Immature natural killer cell (primary cell): ENCODE measurements at places on chromosomes 11 and 22.

DNA sequence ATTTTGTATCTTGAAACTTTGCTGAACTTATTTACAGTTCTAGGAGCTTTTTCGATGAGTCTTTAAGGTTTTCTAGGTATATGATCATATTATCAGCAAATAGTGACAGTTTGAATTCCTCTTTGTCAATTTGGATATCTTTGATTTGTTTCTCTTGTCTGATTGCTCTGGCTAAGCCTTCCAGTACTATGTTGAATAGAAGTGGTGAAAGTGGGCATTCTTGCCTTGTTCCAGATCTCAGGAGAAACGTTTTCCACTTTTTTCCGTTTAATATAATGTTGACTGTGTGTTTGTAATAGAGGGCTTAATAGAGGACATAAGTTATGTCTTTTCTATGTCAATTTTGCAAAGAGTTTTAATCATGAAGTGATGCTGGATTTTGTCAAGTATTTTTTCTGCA, 124.3 kb downstream of the ZNF280B start:
- no peak overlapping the region for H3K4me3 ChIP-seq
- DNase-seq: no peak
- peaks cover 4% of the 10 kb centered on the region for H3K27me3 ChIP-seq
- H3K36me3 ChIP-seq: no peaks in the 10 kb centered on the region
- no peak overlapping the region for H3K27ac ChIP-seq

GRCh38 chr11:30581675-30582074, 4.5 kb downstream of the MPPED2 start:
- peaks cover 11% of the 10 kb centered on the region for H3K4me1 ChIP-seq
- H3K4me3 ChIP-seq: no peak overlapping the region
- H3K36me3 ChIP-seq: no peaks in the 10 kb centered on the region
- H3K27ac ChIP-seq: no peak overlapping the region

- H3K27me3 ChIP-seq: peaks cover 12% of the 10 kb centered on the region
- H3K4me1 ChIP-seq: peaks cover 3% of the 10 kb centered on the region
Measured at GRCh38 chr22:43338766-43339345, 4.3 kb downstream of the SCUBE1 start.

DNA sequence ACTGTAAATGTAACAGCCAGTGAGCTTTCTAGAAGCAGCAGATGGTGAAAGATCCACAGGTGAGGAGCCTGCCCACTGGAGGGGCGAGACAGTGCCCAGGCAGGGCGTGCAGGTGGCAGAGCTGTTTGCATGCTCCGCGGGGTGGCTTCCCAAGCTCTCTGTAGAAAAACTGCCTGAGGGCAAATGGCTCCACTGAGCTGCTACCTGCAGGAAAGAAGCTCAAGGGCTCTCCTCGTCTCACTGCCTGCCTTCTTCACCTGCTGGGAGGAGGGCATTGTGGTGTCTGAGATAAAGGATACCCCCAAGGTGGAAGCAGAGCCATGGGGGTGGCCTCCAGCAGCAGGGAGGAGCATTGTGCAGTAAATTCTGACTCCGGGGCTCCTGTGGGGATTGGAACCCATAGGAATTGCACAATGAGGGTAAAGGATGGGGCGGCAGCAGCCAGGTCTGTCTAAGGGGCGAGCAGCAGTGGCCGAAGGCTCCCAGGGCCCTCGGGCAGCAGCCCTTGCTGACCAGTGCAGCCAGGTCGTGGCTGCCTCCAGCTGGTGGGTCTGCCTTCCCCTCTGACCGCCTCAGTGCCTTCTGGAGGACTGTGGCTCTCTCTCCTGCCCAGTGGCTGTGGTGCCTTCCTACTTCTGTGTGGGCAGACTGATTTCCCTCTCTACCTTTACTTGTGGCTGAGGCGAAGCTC, 28.0 kb upstream of the CABP7 start:
- no peak overlapping the region for H3K27ac ChIP-seq
- H3K4me3 ChIP-seq: no peak overlapping the region
- DNase-seq: no peak
- H3K27me3 ChIP-seq: peaks cover 2% of the 10 kb centered on the region
- H3K4me1 ChIP-seq: no peaks in the 10 kb centered on the region

DNA sequence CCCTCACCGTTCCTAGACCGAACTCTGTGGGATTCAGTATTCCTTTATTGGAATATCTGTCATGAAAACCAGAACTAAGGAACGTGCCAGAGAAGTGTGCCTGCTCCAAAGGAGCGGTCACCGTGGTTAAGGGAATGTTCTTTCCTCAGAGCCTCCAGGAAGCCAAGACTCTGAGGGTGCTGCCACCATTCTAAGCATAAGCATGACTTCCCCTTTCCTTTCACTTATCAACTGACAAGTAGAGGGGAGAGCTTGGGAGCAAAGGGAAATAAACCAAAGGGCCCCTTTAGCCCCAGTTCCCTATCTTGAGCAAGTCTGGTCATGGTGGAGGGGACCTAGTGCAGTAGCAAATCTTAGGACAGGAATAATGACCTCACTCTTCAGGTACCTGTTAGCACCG, 26.8 kb downstream of the CTR9 start:
- no peaks in the 10 kb centered on the region for H3K27me3 ChIP-seq
- DNase-seq: no peak
- no peak overlapping the region for H3K27ac ChIP-seq
- no peak overlapping the region for H3K4me3 ChIP-seq

DNA sequence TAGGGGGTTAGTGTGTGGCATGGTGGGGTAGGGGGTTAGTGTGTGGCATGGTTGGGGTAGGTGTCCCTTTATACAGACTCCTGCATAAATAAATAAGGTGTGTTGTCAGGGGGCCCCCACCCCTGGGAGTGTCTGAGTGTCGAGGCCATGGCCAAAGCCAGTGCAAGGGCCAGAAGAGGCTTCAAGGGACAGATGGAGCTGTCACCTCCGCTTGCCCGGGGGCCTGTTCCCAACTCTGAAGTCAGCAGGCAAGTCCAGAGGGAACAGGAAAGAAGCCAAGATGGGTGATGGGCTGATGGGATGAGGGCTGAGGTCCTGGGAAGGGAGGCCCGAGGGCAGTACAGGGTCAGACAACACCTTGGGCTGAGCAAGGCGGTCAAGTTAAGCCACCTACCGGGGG, 997.8 kb downstream of the BRD1 start:
- peaks cover 15% of the 10 kb centered on the region for H3K4me1 ChIP-seq
- no peak overlapping the region for H3K4me3 ChIP-seq
- H3K27ac ChIP-seq: no peak overlapping the region
- peaks cover 4% of the 10 kb centered on the region for H3K27me3 ChIP-seq

- H3K36me3 ChIP-seq: no peaks in the 10 kb centered on the region
- peaks cover 2% of the 10 kb centered on the region for H3K27me3 ChIP-seq
- no peak overlapping the region for H3K4me3 ChIP-seq
- no peaks in the 10 kb centered on the region for H3K4me1 ChIP-seq
- no peak for DNase-seq
- no peak overlapping the region for H3K27ac ChIP-seq
Measured at GRCh38 chr22:30880847-30881246, 87.7 kb downstream of the MORC2 start.

DNA sequence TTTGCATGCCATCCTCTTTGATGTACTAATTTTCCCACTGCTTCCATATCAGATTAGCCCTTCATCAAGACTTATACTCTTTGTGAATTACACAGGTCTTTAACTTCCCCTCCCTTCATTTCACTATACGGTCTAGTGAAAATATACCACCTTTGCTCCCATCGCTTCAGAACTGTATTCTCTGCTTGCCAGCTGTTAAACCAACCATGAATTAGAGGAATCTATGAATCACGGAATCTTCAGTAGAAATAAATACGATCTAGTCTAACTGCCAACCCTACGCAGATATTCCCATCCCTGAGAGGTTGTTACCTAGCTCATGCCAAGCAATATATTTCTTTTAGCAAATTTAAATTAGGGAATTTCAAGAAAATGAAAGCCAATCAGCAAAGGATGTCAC, 177.8 kb upstream of the MPPED2 start:
- H3K27me3 ChIP-seq: peaks cover 1% of the 10 kb centered on the region
- H3K4me1 ChIP-seq: no peaks in the 10 kb centered on the region
- H3K36me3 ChIP-seq: no peaks in the 10 kb centered on the region
- no peak overlapping the region for H3K27ac ChIP-seq

DNA sequence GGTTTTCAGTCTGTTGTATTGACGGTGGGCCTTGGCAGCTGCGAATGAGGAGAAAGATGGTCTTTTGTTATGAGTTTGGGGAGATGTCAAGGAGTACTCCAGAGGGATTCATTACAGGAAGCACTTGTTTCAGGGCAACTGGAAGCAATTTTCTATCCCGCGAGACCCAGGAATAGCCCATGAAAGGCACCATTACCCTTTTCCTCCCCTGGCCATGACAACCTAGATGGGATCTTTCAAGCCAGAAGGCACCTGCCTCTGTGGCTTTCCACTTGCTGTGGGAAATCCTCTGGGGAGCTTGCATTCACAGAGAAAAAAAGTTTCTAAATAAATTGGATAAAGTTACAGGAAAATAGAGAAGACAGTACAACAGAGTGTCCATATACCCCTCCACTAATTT, 2.7 kb downstream of the ZNF215 start:
- DNase-seq: no peak
- H3K36me3 ChIP-seq: no peaks in the 10 kb centered on the region
- peaks cover 8% of the 10 kb centered on the region for H3K27me3 ChIP-seq
- no peak overlapping the region for H3K27ac ChIP-seq

DNA sequence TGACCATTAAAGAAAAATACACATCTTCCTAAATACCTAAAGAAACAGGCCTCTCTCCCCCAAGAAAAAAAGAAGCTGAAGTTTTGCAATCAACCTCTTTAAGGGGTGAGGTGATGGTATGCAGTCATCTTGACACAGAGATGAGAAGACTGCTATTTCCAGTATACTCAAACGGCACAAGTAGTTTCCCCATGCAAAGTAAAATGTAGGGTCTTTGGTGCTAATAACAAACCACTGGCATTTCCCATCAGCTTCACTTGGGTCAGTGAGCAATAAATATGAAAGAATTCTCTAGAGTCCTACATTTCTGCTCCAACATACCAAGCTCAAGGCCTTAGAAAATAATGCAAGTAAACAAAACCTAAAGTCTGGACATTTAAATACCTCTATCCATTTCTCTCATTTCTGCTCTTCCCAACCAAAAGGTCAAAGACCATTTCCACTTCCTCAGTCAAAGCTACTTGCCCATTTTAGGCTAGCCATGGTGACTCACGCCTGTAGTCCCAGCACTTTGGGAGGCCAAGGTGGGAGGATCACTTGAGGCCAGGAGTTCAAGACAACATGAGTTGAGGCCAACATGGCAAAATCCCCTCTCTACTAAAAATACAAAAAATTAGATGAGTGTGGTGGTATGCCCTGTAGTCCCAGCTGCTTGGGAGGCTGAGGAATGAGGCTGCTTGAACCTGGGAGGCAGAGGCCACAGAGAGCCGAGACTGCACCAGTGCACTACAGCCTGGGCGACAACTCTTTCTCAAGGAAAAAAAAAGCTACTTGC, 39.5 kb upstream of the CHRNA10 start:
- H3K27ac ChIP-seq: peak overlapping the region; percentile 77
- DNase-seq: no peak
- H3K36me3 ChIP-seq: peaks cover 7% of the 10 kb centered on the region
- H3K4me3 ChIP-seq: no peak overlapping the region

- H3K36me3 ChIP-seq: peaks cover 14% of the 10 kb centered on the region
- H3K27me3 ChIP-seq: peaks cover 4% of the 10 kb centered on the region
- no peak overlapping the region for H3K27ac ChIP-seq
- H3K4me1 ChIP-seq: peaks cover 12% of the 10 kb centered on the region
Measured at GRCh38 chr22:43181321-43182076, 5.4 kb downstream of the TTLL12 start.

- peaks cover 21% of the 10 kb centered on the region for H3K27me3 ChIP-seq
- no peak for DNase-seq
- no peak overlapping the region for H3K27ac ChIP-seq
- H3K4me1 ChIP-seq: no peaks in the 10 kb centered on the region
Measured at GRCh38 chr11:20592741-20593140, 6.7 kb upstream of the SLC6A5 start.

- H3K27me3 ChIP-seq: peaks cover 6% of the 10 kb centered on the region
- H3K27ac ChIP-seq: no peak overlapping the region
- H3K4me1 ChIP-seq: no peaks in the 10 kb centered on the region
- no peaks in the 10 kb centered on the region for H3K36me3 ChIP-seq
- no peak overlapping the region for H3K4me3 ChIP-seq
Measured at GRCh38 chr11:36164506-36165250, 124.5 kb downstream of the COMMD9 start.

DNA sequence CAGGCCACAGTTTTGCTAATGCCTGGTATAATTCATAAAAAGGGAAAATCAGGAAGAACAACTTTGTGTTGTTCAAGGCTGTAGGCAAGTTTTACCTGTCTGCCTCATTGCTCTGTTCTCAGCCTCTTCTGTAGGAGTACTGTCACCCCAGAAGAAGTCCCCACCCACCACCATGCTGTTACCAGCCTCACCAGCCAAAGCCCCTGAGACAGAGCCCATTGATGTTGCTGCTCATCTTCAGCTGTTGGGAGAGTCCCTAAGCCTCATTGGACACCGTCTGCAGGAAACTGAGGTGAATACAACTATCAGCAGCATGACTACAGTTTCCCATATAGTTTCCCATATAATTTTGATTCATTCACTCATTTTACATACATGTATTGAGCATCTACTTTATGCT, 11.6 kb upstream of the TOM1 start:
- no peak overlapping the region for H3K27ac ChIP-seq
- H3K4me3 ChIP-seq: no peak overlapping the region
- no peaks in the 10 kb centered on the region for H3K27me3 ChIP-seq
- no peaks in the 10 kb centered on the region for H3K4me1 ChIP-seq

GRCh38 chr11:28767574-28767973, 659.4 kb downstream of the METTL15 start:
- H3K27ac ChIP-seq: no peak overlapping the region
- H3K27me3 ChIP-seq: no peaks in the 10 kb centered on the region
- H3K4me1 ChIP-seq: no peaks in the 10 kb centered on the region
- no peaks in the 10 kb centered on the region for H3K36me3 ChIP-seq

DNA sequence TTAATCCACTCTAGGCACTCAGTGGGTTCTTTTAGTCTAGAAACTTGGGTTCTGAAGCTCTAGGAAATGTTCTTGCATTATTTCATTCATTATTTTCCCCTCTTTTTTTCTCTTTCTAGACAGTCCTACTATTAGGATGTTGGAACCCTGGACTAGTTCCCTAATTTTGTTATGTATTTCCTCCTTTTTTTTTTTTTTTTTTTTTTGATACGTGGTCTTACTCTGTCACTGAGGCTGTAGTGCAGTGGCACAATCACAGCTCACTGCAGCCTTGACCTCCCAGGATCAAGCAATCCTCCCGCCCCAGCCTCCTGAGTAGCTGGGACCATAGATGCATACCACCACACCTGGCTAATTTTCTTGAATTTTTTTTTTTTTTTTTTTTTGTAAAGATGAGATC, 9.4 kb downstream of the UPB1 start:
- H3K27me3 ChIP-seq: peaks cover 2% of the 10 kb centered on the region
- no peaks in the 10 kb centered on the region for H3K36me3 ChIP-seq
- H3K4me1 ChIP-seq: peaks cover 2% of the 10 kb centered on the region
- H3K4me3 ChIP-seq: no peak overlapping the region
- H3K27ac ChIP-seq: no peak overlapping the region

- no peak for DNase-seq
- no peaks in the 10 kb centered on the region for H3K27me3 ChIP-seq
- no peaks in the 10 kb centered on the region for H3K36me3 ChIP-seq
- H3K27ac ChIP-seq: no peak overlapping the region
Measured at GRCh38 chr11:2366733-2367132, 10.4 kb upstream of the CD81 start.
